ENCODE measurements at places on chromosomes 16 and 17.

DNA sequence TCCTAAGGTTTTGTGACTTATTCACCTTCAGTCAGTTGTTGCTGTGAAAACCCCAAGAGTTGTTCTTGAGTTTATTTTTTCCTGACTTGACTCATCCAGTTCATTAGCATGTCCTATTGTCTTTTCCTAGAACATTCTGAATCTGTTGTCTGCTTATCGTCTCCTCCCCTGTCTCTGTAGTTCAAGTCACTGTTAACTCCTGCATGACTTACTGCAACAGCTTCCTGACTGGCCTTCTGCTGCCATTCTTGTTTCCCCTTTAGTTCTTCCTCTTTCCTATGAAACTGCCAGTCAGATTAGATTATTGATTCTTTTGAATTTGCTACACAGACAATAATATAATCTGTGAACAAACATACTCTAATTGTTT is 161.5 kb downstream of the FTO start:
- no peak for DNase-seq

DNA sequence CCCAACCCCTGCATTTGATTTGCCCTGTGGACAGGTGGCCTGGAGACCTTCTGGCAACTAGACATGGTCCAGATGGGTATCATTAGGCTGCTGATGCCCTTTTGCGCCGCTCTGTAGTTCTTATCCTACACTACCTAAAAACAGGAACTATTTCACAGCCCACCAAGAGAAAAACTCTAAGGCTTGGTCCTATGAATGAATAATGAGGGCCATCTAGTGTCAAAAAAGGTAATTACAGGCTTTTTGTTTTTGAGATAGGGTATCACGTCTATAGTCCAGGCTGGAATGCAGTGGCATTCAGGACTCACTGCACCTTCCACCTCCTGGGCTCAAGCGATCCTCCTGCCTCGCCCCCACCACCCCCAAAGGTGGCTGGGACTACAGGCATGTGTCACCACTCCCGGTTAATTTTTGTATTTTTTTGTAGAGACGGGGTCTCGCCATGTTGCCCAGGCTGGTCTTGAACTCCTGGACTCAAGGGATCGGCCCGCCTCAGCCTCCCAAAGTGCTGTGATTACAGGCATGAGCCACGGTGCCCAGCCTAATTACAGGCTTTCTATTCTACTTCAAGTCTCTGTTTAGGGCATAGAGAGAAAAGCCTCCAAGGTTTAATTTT is 20.9 kb downstream of the COIL start:
- DNase-seq: peak; percentile 30

DNA sequence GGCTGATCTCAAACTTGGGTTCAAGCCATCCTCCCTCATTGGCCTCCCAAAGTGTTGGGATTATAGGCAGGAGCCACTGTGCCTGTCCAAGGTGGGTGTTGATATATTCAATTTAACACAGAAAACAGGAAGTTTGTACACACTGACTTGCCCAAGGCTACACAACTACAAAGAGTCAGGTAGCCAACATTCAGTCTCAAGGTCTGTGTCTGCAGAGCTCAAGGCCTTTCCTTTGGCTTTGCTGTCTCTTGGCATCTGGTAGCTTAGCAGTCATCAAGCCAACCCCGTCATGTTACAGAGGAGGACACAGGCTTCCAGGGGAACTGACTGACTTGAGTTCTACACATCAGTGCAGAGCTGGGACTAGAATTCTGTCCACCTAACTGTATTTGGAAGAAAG is 11.9 kb upstream of the MEFV start:
- no peak for DNase-seq

DNA sequence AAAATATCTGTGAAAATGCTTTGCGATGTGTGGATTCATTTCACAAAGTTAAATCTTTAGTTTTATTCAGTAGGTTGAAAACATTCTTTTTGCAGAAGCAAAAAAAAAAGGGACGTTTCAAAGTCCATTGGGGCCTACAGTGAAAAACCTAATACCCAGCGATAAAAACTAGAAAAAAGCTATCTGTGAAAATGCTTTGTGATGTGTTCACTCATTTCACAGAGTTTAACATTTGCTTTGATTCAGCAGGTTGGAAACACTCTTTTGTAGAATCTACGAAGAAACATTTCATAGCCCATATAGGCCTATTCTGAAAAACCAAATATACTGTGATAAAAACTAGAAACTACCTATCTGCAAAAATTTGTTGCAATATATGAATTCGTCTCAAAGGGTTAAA is 113.6 kb upstream of the WSB1 start:
- no peak for DNase-seq

- DNase-seq: no peak
Observed at GRCh38 chr17:81164371-81165245, 699 bp upstream of the PVALEF start.

- DNase-seq: no peak
Observed at GRCh38 chr16:56956756-56957155, 5.0 kb upstream of the CETP start.

DNA sequence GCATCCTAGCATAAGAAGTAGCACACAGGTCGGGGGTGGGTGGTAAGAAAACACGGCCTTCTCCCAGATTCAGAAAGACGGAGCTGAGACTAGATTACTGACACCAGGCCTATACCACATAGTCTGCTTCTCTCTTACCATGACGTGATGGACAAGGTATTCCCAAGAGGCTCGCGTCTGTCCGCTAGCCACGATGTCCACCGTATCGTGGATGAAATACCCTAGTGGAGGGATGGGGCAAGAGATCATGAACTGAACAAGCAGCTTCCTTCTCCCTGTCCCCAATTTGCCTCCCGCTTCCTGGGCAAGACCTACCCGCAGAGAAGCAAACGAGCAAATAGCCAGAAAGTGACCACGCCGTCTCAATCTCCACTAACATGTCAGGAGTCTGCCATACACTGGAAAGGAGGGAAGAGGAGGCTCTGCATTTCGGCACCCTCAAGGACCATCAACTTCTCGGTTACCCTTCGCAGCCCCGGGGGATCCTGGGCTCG is 820 bp downstream of the TLCD1 start:
- no peak for DNase-seq

GRCh38 chr17:57331423-57331822 is 75.1 kb downstream of the MSI2 start:
- DNase-seq: no peak

DNA sequence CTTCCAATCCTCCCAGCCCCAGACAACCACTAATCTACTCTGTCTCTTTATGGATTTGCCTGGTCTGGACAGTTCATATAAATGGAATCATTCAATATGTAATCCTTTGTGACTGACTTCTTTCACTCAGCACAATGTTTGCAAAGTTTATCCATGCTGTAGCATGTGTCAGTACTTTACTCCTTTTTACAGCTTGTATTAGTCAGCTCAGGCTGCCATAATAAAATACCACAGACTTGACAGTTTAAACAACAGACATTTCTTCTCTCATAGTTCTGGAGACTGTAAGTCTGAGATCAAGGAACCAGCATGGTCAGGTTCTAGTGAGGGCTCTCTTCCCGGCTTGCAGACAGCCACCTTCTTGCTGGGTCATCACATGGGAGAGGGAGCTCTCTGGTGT is 41.3 kb downstream of the GPRC5B start:
- DNase-seq: no peak

DNA sequence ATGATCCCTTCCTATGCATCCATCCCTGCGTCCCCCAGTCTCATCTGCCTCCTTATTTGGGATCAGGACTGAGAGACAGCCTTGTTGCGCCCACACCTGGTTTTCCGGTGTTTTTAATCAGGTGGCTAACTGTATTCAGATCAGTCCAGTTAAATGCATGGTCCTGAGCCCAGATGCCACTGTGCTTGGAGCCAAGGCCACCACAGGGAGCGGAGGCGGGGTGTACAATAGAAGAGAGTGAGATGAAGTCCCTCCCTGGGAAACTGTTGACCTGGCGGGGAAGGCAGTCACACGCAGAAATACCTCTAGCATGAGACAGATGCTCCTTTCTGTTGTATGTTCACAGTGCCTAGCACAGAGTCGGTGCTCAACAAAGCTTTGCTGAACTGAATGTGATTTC is 6.3 kb downstream of the RCVRN start:
- DNase-seq: no peak

DNA sequence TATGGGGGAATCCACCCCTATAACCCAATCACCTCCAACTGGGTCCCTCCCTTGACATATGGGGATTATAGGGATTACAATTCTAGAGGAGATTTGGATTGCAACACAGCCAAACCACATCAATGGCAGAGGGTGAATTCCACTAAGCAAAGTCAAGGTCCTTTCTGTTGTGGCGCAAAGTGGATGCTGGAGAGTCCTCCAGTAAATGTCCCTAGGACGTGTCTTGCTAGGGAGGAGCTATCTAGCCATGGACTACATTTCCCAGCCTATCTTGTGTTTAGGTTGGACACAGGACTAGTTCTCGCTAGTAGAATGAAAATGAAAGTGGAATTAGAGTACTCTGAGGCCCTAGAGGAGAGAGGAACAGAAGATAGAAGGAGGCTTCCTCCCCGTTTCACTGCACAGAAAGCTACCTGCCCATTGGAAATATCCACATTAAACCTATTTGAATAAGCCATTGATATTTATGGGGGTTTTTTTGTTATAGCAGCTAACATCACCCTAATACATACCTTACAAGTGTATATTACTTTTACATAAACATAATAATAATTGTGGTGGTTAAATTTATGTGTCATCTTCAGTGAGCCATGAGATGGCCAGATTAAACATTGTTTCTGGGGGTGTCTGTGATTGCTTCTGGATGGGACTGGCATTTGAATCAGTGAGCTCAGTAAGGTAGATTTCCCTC is 56.7 kb upstream of the ERCC4 start:
- DNase-seq: no peak

- DNase-seq: no peak
Observed at GRCh38 chr17:49616086-49616485, 40.4 kb downstream of the NXPH3 start.

GRCh38 chr17:56978441-56979090 is 635 bp downstream of the SCPEP1 start:
- DNase-seq: no peak

DNA sequence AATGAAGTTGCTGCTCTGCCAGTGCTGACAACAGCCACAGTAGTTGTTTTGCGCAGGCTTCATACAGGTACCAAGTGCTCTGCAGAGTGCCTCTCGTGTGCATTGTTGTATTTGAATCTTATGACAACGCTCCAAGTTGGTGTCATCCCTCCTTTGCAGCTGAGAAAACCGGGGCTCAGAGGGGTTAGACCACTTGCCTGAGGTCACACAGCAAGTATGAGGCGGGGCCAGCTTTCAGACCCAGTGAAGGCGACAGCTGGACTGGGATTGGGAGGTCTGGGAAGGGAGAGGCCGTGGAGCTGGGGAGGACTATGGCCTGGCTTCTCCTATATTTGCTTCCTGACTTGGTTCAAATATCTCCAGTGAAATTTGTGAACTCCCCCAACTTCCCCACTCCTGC is 33.2 kb downstream of the WNT9B start:
- DNase-seq: no peak
